Heart right ventricle (tissue), 16 donors: ENCODE measurements at places on chromosomes 13 and 19.

DNA sequence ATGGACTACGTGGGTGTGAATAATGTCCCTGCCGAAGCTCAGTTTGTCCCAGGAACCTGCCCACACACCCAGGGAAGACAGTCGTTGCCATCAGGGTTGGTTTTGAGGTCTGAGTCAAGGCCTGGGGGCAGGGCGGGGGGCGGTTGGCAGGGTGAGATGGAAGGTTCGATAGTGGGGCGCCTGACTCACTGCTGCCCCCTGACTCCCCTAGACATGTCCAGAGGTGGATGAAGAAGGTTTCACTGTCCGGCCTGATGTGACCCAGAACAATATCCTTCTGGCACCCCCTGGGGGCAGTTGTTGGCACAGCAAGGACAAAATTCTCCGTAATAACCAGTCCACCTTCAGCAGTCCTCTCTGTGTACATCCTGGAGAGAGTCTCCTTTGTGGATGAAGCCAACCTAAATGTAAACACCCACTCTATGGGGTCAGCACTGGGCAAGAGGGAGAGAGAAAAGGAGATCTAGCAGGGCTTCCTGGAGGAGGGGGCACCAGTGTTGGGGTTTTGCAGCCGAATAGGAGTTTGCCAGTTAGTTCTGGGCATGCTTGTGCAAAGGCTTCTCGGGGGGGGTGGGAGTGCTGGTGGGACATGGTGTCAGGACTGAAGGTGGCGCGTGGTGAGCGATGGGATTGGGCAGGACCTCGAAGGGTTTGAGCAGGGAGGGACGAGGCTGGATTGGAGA, 19.6 kb upstream of the B3GNT3 start:
- no peak for DNase-seq

GRCh38 chr19:51712461-51713081, 11.2 kb downstream of the HAS1 start:
- no peak for DNase-seq

DNA sequence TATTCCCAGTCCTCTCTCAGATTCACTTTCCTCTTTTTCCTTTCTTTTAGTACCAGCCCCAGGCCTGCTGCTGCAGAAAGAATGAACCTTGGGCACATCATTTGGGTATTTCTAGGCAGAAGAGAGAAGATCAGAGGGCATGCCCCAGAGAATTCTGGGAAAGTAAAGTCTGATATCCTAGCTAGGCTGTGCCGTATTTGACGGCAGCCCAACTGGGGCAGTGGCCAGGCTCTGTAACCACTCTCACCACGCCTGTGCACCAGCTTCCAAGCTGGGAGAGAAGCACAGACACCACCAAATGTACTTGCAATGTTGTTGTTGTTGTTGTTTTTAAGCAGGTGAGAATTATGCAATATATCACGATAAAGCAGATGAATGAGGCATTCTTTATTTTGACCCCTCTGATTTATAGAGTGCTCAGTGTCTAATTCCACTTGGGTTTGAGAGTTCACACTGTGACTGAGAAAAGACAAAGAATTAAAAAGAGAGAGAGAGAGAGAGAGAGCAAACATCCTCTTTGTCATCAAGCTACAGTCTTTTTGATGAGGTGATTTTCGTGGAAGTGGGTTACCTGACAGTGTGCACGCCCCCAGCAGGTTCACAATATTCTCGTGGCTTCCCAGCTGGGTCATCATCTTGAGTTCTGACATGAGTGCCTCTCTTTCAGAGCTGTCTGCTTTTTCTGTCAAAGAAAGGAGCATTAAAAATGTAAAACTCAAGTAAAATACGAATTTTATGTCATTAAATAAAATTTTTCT, 39.3 kb upstream of the URAD start:
- DNase-seq, result no peak

DNA sequence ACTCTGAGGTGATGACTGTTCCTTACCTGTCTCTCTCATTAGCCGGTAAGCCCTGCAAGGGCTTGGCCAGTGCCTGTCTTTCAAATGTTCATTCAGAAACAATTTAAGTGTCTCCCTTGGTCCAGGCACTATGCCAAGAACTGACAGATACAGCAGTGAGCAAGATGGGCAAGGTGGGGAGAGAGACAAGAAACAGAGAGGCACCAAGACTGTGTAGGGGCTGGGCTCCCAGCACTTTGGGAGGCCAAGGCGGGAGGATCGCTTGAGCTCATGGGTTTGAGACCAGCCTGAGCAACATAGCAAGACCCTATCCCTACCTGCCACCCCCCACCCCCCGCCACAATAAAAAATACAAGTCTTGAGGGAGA, 1.3 kb upstream of the CCNE1 start:
- DNase-seq, result no peak

GRCh38 chr19:14375055-14375581, 6.1 kb upstream of the ADGRE5 start:
- peak; percentile 35 for DNase-seq

DNA sequence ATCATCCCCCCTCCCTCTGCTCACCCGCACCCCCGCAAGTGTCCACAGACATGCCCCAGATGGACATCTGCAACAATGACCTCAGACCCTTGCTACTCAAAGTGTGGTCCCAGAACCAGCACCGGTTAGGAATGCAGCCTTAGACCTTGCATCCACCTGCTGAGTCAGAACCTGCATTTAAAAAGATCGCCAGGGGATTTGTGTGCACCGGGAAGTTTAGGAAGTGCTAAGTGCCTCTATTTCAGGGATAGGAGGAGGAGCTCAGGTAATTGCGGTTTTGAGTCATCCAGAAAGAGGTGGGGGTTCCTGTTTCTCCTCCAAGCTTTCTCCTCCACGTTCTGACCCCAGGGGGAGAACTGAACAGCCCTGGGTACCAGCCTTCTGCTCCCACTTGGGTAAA, 46.2 kb downstream of the CACNA1A start:
- DNase-seq, result no peak

- no peak for DNase-seq
Measured at GRCh38 chr19:40862333-40862732, 12.1 kb upstream of the CYP2A6 start.

DNA sequence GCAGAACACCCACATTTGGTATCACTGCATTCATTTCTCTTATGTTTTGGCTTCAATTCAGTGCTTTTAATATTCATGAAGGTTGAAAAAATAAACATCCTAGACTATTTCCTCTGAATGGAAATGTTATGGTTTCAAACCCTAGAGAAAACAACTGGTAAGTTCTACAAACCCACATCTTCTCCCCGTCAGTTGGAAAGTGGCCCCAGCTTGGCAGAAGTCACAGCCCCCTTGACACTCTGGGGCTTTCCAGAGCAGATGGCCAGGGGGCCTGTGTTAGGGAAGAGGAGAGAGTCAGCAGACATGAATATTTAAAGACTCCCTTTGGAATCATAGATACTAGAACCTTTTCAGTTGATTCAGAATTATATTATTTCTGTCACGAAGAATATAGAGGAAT, 123.9 kb downstream of the SHISA2 start:
- DNase-seq, result no peak

GRCh38 chr19:6047256-6047655, 63.0 kb downstream of the RFX2 start:
- DNase-seq, result no peak

- no peak for DNase-seq
Measured at GRCh38 chr13:111940892-111941291, 126.1 kb upstream of the SOX1 start.

DNA sequence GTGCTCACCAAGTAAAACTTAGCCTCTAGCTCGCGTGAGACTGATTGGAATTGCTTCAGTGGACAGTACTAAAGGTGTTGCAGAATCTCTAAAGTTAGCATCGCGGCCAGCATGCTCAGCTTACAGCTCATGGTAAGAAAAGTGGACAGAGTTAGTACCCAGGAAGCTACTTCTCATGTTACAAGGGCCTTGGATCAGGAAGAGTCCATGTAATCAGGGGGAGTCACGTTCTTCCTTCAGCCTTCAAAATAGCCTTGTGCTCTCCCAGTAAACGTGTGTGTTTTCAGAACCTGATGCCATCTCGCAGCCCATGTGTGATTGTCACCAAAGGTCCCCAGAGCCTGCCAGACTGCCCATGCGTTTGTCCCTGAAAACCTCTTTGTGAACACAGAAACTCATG, 195.8 kb upstream of the RNF113B start:
- DNase-seq, result no peak

- no peak for DNase-seq
Measured at GRCh38 chr19:12751635-12752034, at the start of gene BEST2. Gene BEST2, plus strand, starts transcription at chr19:12751791. Its CDS starts 802 bp downstream, at chr19:12752593.

GRCh38 chr19:42143341-42144234, 11.3 kb upstream of the POU2F2 start:
- no peak for DNase-seq

DNA sequence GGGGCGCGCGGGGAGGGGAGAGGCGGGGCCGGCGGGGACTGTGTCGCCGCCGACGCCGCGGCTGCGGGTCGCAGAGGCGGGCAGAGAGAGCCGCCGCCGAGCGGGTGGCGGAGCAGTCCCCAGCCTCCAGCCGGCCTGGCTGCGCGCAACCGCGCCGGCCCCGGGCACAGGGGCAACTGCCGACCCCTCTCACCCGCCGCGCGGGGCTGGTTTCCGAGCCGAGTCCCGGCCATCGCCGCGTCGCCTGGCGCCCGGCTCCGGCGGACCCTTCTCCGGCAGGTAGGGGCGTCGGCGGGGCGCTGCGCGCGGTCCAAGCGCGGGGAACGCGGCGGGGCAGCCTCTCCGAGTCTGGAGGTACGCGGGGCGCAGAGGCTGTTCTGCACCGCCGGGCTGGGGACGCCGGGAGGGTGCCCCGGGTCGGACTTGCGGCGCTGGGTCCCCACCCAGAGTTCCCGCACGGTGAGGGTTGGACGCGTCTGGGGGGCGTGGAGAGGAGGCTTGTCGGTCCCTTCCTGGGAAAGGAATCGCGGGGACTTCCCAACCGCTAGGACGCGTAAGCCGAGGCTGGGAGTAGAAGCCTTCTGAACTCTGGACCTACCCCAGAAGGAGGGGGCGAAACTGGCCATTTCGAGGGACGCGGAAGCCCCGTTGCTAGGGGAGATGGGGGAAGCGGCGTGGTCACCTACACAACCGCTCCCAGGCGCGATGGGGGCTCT, 133.6 kb upstream of the MYO16 start:
- no peak for DNase-seq

DNA sequence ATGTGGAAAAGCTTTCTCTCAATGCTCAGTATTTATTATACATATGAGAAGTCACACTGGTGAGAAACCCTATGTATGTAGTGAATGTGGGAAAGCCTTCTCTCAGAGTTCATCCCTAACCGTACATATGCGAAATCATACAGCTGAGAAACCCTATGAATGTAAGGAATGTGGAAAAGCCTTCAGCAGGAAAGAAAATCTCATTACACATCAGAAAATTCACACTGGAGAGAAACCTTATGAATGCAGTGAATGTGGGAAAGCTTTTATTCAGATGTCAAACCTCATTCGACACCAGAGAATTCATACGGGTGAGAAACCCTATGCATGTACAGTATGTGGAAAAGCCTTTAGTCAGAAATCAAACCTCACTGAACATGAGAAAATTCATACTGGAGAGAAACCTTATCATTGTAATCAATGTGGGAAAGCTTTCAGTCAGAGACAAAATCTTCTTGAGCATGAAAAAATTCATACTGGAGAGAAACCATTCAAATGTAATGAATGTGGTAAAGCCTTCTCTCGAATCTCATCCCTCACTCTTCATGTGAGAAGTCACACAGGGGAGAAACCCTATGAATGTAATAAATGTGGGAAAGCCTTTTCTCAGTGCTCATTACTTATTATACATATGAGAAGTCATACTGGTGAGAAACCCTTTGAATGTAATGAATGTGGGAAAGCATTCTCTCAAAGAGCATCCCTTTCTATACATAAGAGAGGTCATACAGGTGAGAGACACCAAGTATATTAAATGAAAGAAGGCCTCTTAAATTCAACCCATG, 34.4 kb downstream of the ZNF568 start:
- DNase-seq, result no peak

DNA sequence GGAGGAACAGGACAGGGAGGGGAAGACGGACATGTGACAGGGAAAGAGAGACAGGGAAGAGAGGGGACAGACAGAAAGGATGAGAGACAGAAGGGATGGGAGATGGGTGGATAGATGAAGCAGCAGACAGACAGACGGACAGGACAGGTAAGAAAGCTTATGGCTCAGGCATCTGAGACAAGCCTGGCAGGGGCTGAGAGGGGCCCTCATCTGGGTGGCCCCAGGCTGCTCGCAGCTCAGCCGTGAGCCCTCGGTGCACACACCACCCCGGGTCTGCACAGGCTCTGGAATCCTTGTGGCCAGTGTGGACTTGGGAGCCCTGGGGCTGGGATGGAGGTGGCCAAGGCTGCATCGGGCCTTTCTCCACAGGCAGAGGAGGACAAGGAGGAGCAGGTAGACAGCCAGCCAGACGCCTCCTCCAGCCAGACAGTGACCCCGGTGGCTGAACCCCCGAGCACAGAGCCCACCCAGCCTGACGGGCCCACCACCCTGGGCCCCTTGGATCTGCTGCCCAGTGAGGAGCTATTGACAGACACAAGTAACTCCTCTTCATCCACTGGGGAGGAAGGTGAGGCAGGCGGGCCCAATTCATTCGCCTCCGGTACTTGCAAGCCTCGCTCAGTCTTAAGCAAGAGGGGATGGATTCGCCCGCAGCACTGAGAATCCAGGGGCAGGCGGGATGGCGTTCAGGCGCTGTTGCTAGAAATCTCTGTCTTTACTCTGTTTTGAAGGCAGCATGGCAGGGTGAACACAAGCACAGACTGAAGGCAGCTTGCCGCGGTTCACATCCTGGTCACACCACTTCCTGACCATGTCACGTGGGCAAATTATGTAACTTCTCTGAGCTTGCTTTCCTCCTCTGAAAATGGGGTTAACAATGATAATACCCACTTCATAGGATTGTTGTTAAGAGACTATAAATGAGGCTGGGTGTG, 14.0 kb downstream of the GRAMD1A start:
- DNase-seq, result no peak

DNA sequence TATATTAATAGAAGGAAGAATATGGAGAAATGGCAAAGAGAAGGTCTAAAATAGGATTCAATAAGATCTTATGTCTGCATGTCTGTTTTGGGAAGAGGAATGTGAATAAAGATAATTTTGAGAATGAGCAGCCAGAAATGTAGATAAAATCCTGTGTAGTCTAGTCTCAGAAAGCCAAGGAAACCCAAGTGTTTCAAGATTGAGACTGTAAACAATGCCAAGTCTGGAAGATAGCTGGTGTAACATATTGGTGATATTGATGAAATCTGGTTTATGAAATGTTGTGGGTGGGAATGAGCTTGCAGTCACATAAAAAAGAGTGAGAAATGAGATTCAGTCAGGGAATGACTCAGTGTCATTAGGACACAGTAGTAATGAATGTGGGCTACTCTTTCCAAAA, 1180.3 kb upstream of the PCDH20 start:
- DNase-seq, result no peak

- no peak for DNase-seq
Measured at GRCh38 chr13:79847882-79848592, 367.1 kb downstream of the NDFIP2 start.

- DNase-seq, result peak; percentile 82
Measured at GRCh38 chr19:49150106-49150943, 4.9 kb downstream of the HRC start.
